ENCODE measurements at places on chromosomes 2 and 18.
A peak's percentile ranks its signal among the peaks of the same experiment; 100 is the strongest.

DNA sequence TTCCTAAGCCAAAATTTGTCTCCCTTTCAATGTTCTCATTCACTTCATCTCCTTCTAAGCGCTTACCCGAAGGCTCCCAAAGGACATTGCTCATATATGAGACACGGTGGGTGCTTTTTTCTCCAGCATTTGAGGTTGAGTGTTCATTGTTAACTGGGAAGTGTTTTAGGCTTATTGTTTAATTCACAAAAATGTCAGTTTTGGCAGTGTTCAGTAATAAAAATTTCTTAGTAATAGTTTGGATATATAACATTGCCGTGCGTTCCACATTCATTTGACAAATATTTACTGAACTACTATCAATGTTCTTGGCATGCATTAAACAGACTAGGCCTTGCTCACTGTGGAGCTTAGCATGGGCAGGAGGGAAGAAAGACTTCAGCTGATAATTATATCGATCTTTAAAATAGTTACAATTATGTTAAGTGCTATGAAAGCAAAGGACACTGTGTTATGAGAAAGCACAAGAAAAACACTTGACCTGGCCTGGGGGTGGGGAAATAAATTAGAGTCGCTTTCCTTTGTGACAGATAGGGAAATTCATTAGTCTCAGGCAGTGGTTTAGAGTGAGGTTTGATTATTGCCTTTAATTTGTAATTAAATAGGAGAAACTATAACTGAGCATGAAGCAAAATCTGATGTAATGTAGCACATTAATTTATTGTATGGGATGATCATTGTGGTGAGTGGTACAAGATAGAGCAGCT lies 82.2 kb upstream of the DOCK10 start:
- no peak for DNase-seq

- DNase-seq, result no peak
Observed at GRCh38 chr2:8588831-8589191, 93.0 kb upstream of the ID2 start.

GRCh38 chr18:63113899-63114565 lies 205.5 kb downstream of the BCL2 start:
- no peak for DNase-seq

DNA sequence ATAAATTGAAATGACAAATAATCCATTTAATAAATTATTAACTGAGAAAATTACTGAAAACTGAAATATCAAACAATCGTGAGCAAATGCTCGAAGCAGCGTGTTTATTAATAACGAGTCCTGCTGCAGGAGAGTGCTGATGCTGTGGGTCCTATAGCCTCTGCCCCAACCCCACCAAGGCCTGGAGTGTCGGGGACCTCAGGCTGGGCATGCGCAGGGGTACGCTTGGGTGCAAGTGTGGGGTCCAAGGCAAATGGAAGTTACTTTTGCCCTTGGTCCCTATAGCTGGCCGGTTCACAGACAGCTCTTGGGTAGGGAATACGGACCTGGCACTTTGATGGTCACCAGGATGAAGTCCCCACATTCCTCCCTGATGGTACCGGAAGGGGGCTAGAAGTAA lies 43.3 kb upstream of the CELF4 start:
- no peak for DNase-seq

DNA sequence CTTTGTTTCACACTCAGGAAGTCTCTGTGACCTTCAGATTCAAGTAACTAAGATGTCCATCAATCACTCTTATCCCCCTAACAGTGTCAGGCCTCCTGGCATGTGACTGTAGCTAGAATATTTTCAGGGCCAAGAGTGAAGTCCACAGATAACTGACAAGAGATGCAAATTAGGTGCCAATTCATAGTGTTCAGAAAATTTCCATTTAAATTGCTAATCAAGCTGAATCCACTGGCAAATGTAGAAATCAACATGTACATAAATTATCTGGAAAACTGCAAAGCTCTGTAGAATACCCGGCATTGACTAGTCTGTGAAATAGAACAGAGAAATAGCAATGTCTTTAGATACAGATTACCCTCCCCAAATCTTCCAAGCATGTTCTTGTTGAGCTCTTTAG lies 38.6 kb upstream of the ARL4C start:
- DNase-seq, result no peak

GRCh38 chr2:70659551-70659950 lies 105.9 kb upstream of the TGFA start:
- DNase-seq, result no peak

DNA sequence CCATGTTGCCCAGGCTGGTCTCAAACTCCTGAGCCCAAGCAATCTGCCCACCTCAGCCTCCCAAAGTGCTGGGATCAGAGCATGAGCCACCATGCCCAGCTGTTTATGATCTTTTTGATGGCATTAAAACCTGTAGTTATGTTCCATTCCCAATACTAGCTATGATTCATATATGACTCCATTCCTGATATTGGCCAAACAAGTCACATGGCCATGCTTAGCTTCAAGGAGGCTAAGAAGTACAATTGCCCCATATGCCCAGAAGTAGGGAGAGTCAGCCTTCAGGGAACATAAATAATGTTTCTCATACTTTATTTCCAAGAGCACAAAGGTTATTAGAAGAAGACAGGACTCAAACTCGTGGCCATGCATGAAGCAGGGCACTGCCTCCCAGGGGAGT lies 132.4 kb upstream of the RAB6C start:
- DNase-seq, result no peak

- DNase-seq, result no peak
Observed at GRCh38 chr2:175840256-175840655, 161.8 kb downstream of the LNPK start.

GRCh38 chr2:12313445-12314126 lies 403.1 kb upstream of the TRIB2 start:
- no peak for DNase-seq

DNA sequence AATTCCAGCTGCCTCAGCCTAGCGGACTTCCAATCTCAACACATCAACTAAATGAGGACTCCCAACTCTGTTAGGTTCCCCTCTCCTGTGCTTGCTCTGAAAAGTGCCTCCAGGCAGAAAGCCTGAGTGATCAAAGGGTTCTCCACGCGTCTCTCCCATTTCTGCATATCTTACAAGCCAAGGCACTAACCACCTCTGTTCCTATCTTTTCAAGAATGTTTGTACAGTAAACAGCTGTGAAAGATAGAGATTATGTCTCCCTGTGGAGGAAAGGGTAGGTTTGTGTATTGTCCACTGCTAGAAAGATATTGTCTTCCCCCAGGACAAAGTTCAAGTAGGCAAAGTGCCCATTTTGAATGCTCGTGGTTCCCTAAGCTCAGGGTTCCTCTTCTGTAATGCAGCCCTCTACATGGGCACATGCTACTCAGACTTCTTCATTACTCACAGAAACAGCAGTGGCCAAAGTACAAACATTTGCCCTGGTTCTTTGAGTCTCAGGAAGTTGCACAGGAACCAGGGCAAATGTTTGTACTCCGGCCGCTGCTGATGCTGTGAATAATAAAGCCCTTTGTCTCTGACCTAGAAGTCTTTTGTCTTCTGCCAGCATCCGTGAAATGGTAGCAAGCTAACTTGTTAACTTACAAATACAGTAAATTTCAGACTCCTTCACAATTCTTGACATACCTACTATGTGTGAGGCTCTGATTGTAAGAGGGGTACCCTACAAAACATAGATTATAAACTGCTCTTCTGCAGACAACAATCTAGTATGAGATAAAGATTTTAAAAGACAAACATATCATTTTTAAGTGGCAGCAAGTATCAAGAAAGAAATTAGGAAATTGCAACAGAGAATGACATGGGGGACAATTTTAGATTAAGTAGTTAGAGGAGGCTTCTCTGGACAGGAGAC lies 44.5 kb downstream of the PKDCC start:
- DNase-seq, result no peak

- DNase-seq, result no peak
Observed at GRCh38 chr2:179344970-179345369, 80.3 kb upstream of the SESTD1 start.

DNA sequence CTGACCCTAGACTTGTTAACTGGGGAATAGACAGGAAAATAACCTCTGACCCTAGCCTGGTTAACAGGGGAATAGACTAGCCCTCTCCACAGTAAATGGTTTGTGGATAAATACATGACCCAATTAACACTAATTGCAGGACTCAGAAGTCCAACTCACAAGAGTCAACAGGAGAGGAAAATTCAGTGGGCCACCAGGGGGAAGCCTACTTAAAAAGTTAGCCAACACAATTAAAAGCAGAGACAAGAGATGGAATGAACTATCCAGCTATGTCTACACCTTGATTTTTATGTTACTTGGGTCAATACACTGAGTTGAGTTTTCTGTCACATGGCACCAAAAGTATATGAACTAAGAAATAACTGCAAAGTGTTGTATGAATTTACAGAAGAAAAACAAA lies 158.8 kb upstream of the SLC39A10 start:
- DNase-seq, result peak; percentile 30

GRCh38 chr2:31987454-31988220 lies 23.2 kb downstream of the MEMO1 start:
- no peak for DNase-seq

DNA sequence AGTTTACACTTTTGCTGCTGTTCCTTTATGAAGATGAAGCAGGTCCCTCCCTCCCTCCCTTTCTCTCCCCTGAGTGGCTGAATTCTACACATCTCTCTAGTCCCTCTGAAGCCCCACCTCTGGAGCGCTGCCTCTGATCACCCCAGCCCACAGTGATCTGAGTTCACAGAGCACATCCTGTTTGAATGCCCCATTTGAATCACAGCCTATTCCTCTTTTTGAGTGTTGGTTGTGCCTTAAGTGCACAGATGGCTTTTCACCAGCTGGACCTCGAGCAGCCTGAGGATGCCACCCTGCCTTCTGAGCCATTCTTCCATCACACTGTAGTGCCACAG lies 87.1 kb downstream of the ITGB1BP1 start:
- DNase-seq, result no peak

DNA sequence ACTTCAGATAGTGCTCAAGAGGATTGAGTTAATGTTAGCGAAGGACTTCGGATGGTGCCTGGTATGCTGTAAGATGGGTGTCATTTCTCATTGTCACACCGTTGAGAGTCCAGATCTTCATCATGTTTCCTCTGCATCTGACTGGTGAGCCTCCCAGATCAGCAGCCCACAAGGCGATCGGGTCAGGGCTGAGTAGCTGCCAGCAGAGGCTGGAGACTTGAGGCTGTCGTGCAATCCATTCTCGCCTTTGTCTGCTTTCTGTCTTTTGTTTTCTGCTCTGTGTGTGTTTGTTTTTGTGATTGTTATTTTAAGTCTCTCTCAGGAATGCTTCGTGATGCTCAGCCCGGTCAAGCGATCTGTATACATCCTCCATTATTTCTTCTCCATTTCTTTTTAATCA lies 95.8 kb downstream of the TGOLN2 start:
- DNase-seq, result no peak

DNA sequence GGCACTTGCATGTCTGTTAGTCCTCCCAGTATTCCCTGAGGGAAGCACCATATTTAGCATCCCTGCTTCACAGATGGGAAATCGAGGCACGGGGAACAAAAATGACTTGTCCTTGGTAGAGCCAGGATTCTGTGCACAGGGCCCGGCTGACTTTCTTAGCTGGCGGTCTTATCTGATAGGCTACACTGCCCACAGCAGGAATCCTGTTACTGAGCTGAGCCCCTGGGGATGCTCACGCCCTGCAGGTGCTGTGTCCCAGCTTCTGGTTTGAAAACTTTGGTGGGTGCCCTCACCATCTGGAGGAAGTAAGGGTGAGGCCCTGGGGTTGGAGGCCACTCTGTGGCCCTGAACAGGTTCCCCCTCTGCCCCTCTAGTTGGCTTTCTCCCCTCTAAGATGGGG lies 68.4 kb upstream of the MCFD2 start:
- no peak for DNase-seq

DNA sequence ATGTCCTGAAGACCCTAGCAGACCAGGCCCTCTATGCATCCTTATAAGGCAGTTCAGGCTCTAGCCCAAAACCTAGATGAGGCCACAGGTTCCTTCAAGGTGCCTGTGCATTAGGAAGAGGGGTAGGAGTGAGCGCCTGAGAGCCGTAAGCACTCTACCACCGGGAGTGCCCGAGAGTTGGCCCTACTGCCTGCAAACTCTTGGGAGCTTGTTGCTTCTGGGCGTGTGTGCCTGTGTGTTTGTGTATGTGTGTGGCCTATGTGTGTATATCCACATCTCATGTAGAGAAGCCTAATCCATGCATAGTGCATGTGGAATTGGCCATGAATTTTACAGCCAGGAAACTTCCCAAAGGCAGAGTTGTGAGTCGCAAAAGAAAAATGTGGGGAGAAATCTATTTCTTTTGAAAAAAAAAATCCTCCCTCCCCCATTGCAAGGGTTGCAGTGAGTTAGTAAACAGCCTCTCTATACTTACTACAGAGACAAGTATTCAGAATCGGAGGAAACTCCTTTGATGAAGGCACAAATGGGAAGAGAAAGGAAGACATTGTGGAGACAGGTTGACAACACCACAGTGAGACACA lies 96.8 kb downstream of the ADD2 start:
- no peak for DNase-seq

- no peak for DNase-seq
Observed at GRCh38 chr2:147713349-147713748, 131.5 kb upstream of the ACVR2A start.

DNA sequence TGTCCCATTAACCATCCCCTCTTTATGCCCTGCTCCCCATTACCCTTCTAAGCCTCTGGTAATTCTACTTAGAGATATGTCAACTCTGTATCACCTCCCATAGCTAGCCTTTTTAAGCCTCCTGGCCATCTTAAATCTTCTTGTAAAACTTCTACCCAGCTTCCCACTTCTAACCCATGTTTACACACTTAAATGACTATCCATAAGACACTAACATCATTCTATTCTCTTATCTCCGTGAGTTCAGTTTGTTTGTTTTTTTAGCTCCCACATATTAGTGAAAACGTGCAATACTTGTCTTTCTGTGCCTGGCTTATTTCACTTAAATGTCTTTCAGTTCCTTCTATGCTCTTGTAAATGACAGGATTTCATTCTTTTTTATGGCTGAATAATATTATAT lies 42.4 kb downstream of the RAB3GAP1 start:
- DNase-seq, result no peak

- no peak for DNase-seq
Observed at GRCh38 chr2:61585383-61585782, 47.2 kb upstream of the XPO1 start.

GRCh38 chr2:43082111-43082894 lies 144.1 kb downstream of the ZFP36L2 start:
- DNase-seq, result no peak

DNA sequence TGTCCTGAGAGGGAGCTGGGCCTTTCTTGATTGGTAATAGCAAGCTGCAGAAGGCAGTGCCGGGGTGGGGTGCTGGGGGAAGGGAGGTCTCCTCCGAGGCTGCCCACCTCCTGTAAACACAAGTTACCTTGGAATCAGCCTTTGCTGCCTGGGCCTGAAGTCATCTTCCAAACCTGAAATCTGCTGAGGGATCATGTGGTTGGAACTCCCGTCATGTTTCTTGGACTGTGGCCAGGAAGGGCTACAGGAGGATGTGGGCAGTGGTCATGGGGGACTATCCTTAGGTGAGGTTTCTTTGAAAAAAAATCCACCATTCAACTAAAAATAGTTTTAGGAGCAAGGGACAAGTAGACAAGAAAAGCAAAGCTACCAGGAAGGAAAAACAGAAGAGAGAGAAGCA lies 74.2 kb downstream of the CDK15 start:
- no peak for DNase-seq

DNA sequence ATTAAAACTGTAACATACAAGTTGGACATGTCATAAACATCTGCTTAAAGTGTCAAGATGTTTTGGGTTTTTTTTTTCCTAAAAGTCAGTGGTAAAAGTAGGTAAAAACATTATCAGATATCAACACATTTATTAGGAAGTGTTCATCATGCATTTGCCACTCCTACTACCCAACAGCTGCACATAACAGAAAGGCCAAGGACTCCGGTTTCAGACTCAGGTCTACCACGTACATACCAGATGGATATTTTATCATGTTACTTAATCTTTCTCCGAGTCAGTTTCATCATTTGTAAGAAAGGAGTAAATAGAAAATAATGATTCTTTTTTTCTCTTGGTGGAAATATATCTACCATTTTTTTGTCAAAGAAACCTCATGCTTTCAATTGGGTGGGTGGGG lies 192.3 kb downstream of the UBE2E3 start:
- no peak for DNase-seq

Measured in dorsolateral prefrontal cortex (tissue), 122 donors.